ENCODE measurements at places on chromosomes 7 and 10.
A peak's percentile ranks its signal among the peaks of the same experiment; 100 is the strongest.

GRCh38 chr10:43942096-43942850 lies 293.6 kb upstream of the ZNF32 start:
- DNase-seq = no peak

DNA sequence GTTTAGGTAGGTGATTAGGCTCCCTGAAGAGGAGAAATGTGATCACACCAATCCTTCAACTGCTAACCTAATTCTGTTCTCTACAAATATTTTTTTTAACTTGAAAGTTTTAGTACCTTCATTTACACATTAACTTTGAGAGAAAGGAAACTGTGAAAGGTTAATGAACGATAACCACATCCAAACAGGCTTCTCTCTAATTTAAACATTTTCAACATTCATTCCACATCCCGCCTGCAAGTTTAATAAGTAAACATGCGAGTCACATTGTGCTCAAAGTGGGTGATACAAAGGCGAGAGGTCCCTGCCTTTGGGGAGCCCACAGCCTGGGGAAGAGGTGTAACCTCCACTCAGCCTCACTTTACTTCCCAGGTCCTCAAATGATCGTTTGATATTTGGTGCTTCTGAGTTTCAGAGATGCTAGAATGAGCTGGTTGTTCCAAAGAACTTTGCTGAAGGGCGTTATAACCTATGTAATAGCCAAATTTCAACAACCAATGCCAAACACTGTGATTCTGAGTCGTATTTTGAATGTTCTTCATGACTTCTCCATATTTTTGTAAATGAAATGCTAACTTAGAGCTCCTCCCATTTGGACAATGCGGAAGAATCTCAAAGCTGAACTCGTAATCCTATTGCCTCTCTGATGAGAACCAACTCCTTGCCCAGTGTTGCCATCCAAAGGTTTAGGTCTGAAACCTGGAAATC lies 47.5 kb downstream of the DENND2A start:
- no peak for DNase-seq

- no peak for DNase-seq
Measured at GRCh38 chr10:31070025-31070424, 38.4 kb upstream of the ZNF438 start.

DNA sequence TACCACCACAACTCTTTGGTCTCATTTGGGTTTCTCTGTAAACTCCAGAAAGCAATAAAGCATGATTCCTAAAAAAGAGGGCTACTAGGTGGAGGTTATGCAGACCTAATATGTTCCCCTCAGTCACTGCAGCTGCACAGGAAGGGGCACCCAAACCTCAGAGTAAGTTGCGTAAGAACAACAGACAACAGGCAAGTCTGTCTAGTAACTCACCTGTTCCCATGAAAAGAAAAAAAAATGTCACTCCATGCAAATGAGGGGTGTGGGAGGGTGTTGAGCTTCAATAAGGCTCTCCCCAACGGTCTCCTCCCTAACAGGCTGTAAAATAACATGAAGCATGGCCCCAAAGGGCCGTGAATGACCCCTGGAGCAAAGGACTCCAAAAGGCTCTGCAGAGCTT lies 461.4 kb downstream of the KCNMA1 start:
- DNase-seq = peak; percentile 24

- no peak for DNase-seq
Measured at GRCh38 chr10:5563321-5563961, 38.7 kb downstream of the CALML3 start.

DNA sequence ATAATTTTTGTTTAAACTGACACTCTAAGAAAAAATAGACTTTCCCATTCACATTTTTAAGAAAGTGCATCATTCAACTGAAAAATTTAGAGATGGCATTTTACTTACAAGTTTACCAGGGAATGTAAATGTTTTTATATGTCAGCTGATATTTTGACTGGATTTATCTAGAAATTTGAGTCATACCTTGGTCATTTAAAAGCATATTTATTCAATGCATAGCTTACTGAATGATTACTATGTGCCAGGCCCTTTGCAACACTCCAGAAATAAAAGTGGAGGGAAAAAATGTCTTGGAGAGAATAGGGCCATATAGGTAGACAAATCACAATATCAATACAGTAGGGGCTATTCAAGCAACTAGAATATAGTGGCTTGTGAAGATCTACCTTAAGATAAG lies 98.4 kb upstream of the FAM3C start:
- no peak for DNase-seq

DNA sequence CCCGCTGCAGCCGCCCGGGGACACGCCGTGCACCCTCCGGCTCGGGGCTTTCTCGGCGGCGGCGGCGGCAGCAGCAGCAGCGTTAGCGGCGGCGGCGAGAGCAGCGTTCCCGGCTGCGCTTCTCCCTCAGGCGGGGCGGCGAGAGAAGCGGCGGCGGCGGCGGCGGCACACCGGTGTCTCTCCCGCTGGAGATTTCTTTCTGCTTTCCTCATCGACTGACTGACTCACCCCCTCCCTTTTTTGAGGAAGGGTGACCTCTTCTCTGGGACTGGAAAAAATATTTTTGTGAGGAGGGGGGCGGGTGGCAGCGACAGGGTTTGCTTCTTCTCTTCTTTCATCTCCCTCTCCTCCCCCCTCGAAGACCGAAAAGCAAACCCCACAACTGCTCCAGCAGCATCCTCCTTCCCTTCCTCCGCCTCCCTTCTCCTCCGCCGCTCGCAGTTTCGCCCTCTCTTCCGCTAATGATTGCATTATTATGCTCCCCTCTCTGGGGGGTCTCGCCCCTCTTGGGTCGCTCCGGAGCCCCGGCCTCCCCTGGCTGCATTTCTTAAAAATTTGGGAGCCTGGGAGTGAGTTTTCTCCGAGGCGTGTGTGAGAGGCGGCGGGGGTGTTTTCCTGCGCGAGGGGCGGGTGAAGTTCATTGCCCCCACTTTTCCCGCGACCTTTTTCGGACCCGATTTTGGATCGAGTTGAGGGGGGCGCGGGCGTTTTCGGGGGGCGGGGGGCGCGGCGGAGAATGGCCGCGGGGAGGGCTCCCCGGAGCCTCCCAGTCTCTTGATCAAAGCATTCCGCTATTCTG lies 411 bp downstream of the AUTS2 start:
- peak; percentile 70 for DNase-seq

- DNase-seq = no peak
Measured at GRCh38 chr10:47442351-47442750, 41.6 kb downstream of the ANXA8 start.

DNA sequence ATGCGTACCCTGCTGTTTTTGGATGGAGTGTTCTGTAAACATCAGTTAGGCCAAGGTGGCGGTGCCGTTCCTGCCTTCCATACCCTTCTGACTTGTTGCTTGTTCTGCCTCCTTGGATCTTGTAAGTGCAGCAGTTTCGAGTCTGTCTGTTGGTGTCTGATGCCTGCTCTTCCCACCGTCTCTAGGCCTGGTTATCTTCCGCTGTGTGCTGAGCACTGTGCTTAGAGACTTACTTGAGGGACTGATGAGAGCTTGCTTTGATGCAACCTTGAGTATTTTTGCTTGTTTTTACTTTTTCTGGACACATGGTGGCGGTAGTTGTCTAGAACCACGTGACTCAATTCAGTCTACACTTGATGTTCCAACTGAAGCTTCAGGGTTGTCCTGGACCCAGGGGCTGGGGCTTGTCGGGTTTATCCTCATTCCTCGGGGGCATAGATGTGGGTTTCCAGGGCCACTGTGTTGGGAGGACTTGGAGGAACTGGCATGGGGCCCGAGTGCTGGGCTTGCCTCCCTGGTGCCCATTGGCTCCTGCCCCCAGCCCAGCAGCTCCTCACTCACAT lies 14.4 kb upstream of the SPRN start:
- peak; percentile 74 for DNase-seq

GRCh38 chr10:51630640-51631005 lies 68.8 kb downstream of the CSTF2T start:
- DNase-seq = no peak

DNA sequence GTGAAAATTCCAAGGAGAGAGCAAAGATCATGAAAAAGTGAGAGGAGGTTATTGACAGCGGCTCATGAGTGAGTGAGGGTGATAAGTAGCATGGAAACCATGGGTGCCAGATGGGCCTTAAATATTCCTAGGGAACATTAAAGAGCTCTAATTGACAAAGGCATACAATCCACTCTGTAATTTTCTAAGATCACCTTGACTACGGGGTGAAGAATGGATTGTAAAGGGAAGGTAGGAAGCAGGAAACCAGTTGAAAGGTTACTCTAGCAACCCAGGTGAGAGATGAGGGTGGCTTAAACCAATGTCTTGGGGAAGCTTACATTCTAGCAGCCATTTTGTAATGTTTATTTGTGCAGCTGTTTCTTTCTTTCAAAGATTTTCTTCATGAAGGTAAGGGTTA lies 75.7 kb downstream of the RSU1 start:
- no peak for DNase-seq

- no peak for DNase-seq
Measured at GRCh38 chr7:25066253-25066652, 58.8 kb downstream of the CYCS start.

- no peak for DNase-seq
Measured at GRCh38 chr7:47937065-47937687, 11.1 kb downstream of the PKD1L1 start.

DNA sequence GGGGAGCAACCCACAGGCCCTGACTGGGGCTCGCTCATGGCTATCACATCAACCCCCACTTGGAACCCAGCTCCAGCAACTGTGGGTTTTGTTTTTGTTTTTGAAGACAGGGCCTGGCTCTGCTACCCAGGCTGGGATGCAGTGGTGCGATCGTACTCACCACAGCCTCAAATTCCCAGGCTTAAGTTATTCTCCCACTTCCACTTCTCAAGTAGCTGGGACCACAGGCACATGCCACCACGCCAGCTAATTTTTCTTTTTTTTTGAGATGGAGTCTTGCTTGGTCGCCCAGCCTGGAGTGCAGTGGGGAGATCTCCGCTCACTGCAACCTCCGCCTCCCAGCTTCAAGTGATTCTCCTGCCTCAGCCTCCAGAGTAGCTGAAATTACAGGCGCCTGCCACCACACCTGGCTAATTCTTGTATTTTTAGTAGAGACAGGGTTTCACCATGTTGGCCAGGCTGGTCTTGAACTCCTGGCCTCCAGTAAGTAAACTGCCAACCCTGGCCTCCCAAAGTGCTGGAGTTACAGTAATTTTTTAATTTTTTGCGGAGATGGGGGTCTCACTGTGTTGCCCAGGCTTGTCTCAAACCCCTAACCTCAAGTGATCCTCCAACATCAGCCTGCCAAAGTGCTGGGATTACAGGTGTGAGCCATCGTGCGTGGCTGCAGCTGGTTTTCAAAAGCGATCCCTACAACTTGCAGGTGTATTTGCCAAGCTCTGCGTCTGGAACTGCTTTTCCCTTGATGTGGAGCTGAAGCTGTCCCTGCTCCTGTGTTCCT lies 228.7 kb downstream of the SKIDA1 start:
- no peak for DNase-seq

GRCh38 chr7:13333371-13333770 lies 645.9 kb downstream of the ARL4A start:
- DNase-seq = no peak

DNA sequence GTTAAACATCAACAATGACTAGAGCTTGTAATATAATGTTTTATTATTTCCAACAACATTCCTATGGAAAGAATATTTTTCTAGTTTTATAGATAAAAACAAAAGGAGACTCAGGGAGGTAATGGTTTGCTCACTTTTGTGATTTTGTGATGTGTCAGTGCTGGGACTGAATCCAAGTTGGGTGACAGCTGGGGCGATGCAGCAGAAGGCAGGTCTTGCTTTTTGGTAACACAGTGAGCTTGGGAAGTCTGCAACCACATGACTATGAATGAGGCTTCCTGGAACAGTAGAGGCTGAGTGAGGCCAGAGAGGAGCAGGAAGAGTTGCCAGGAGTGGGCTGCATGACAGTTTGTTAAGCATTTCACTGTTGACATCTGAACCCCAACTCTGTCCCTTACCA lies 4.9 kb upstream of the YKT6 start:
- no peak for DNase-seq

- DNase-seq = no peak
Measured at GRCh38 chr7:156929789-156930539, 19.5 kb upstream of the NOM1 start.

DNA sequence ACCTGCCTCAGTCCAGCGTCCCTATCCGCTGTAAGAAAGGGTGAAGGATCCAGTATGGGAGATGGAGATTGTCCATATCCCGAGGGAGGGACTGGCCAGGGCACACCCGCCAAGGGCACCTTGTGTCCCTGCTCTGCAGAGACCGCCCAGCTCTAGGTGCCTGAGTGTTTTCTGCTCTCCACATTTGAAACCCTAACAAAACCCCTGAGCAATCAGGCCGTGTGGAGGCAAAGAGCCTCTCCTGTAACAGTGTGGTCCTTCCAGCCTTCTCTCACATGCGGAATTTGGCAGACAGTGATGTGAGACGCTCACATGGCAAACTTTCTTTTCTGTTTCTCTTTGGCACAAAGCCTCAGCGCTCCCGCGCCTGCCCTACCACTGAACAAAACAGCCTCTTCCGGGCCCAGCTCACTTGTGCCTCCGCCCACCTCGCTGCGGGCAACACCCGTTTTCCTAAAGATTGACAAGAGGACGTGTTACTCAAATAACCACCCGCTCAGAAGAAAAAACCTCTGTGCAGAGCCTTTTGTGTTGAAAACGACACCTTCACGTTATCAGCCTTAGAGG lies 514.8 kb downstream of the DNAJB6 start:
- peak; percentile 93 for DNase-seq

DNA sequence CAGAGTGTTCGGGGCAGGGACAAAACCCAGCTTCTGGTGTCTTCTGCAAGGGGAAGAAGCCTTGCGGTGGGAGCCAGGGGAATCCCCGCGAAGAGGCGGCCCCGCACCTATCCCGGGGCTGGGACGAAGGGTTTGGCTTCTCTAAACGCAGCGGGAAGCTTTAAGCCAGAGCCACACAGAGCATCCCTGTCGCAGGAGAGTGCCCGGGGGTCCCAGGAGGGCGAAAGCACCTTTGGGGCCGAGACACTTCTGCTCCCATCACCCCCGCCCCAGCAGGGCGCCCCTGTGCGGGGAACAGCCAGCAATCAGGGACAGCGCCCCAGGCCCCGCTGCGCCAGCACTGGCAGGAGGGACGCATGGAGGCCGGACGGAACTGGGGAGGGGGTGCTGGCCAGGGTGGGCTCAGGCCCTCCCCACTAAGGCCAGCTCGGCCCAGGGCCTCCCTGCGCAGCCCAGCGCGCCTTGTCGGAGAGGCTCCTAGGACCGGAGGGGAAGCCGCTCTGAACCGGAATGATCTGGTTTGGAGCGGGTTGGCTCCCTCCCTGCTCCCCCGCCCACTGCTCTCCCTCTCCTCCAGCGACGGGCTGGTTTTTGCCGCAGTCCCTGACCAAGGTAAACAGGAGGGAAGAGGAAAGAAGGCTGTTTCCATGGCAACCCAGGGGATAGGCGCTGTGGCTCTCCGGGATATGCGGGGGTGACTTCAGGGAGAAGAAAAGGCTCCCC lies 63.9 kb downstream of the TMEM209 start:
- peak; percentile 88 for DNase-seq

GRCh38 chr10:16689696-16690095 lies 127.5 kb downstream of the RSU1 start:
- DNase-seq = no peak

DNA sequence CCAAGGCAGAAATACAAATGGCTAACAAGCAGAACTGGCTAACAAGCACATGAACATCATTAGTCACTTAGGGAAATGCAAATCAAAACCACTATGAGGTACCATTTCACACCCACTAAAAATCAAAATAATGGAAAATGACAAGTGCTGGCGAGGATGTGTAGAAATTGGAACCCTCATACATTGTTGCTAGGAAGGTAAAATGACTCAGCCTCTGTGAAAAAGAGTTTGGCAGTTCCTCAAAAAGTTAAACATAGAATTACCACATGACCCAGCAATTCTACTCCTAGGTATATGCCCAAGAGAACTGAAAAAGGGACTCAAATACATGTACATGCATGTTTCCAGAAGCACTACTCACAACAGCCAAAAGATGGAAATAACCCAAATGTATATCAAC lies 52.8 kb upstream of the ANAPC16 start:
- DNase-seq = peak; percentile 55
